ENCODE measurements at places on chromosomes 11 and 22.

DNA sequence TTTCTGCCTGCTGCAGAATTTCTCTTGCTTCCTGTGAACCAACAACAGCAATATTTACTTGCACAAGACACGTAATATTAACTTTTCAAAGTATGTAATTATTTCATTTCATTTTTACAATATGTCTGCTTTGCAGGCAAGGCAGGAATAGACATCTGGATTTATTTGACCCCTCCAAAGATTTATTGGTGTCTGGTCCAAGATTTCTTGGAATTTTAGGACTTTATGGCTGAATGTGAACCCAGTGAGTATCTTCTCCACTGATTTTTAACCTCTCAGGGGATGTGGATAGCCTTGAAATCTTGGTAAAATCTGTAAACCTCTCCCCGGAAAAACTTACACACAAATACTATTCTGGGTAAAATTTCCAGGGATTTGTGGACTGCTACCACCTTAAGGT lies 61.5 kb downstream of the PKNOX2 start:
- DNase-seq, result no peak

- no peak for DNase-seq
Observed at GRCh38 chr11:3614742-3615171, 27.0 kb downstream of the ART5 start.

GRCh38 chr11:73404048-73404447 lies 27.8 kb downstream of the RELT start:
- no peak for DNase-seq

DNA sequence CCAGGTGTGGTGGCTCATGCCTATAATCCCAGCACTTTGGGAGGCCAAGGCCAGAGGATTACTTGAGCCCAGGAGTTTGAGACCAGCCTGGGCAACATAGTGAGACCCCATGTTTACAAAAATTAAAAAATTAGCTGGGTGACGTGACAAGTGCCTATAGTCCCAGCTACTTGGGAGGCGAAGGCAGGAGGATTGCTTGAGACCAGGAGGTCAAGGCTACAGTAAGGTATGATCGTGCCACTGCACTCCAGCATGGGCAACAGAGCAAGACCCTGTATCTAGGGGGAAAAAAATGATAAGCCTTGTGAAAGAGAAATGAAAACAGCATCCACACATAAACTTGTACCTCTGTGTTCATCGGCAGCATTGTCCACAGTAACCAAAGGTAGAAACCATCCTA lies 8.1 kb upstream of the CCND1 start:
- DNase-seq, result no peak

All from GM12892 (cell line).